ENCODE measurements at places on chromosomes 1 and 21.

GRCh38 chr1:36961062-36961615 is 73.2 kb downstream of the GRIK3 start:
- DNase-seq = no peak

GRCh38 chr1:108327534-108328466 is 83.9 kb upstream of the NBPF4 start:
- DNase-seq = no peak

DNA sequence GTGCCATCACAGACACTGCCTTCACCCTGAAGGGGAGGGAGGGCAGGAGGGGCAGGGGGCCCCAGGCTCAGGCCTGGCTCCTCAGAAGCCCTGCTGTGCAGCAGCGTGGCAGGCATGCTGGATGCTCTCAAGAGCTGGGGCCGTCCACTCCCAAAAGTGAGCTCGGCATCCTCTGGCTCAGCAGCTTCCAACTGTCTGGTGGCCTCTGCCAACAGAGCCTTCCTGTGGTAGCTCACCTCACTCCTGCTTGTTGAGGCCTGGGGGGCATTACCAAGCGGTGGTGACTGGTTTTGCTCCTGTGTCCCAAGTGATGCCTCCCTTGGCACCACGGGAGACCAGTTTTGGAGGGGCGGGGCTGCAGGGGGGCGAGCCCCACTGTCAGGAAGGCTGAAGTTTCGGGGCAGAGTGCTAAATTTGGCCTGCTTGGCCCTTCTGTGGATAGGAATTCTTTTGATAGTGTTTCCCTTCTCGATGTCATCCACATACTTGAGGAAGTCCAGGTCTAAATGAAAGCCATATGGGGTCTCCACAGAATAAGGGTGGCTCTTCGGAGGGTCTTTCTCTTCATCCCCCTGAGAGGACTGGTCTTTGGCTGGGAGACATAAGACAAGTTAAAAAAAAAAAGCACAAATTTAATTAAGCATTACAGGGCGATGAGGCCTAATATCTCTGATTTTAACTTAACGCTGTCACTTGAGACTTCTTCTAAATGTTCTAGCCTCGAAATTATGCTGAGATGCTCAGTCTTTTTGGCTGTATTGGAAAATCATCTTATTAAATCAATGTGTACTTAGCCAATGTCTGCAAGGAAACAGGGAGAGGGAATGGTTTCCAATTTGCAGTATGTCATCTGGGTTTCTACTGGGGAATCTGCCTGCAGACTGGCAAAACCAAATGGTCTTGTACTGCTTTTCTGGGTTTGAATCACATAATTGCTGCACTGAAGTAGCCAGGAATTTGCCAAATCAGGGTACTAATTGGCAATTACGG is 44.4 kb downstream of the KANK4 start:
- DNase-seq = no peak

DNA sequence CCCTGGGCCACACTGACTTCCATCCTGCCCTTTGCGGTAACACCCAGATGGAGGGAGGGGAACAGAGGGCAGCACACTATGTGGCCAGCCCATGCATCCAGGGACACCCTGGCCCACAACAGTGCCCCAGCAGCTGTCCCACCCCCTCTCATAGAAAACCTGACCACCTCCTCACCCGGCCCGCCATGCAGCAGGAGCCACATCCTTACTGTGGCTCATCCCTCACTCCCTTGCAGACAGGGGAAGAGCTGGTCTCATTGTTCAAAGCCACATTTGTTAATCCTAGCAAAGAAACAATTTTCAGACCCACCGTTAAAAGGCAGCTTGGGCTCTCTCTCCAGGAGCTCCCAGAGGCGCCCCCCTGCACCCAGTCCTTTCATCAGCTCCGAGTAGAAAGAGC is 23.2 kb upstream of the NUP133 start:
- DNase-seq = no peak

DNA sequence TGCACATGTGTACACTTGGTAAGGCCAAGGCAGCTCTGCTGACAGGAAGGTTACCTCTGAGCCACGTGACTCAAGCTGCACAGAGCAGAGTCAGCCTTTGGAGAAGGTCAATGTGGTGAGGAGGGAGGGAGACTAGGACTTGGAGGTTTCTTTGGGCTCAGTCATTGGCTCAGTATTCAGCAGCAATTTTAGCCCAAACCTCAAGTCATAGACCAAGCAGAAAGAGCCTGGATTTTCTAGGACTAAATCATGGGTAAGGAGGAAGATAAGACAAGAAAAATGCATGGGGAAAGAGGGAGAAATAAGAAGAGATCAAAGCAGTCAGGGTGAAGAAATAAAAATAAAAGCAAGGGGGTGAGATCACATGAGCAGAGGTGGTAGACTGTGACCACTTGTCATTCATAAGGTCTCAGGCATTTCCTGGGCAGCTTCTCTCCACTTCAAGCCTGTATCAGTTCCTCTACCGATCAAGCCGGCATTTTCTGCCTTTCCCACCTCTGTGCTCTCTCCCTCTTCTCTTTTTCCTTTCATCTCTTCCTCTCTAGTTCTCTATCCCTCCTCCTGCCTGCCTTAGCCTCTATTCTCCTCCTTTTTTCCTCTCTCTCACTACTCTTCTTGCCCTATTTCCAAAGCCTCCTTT is 51.7 kb upstream of the DUSP10 start:
- DNase-seq = no peak

- DNase-seq = no peak
These were observed 10.3 kb upstream of the LUZP1 start for GRCh38 chr1:23178950-23179349.

DNA sequence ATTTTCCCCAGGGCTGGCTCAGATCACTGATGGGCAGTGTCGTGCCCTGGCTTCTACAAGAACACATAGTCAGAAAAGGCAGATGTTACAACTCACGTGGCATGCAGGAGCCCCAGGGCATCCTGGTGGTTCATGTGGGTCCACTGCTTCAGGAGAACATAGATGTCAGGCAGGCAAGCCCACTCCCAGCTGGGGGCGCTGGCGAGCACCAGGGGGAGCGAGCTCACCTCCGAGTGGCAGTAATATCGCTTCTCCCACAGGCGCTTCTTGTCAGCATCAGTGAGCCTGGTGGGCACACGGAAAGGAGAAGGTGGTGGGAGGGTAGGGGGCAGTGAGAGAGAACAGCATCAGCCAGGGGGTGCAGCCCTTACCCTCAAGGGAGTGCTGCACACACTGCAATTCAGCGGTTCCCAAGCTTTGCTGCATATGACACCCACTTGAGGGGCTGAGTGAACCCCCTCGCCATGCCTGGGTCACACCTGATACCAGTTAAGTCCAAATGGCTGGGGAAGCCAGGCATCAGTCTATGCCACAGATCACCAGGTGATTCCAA is 34.3 kb upstream of the PPP1R15B start:
- DNase-seq = no peak

DNA sequence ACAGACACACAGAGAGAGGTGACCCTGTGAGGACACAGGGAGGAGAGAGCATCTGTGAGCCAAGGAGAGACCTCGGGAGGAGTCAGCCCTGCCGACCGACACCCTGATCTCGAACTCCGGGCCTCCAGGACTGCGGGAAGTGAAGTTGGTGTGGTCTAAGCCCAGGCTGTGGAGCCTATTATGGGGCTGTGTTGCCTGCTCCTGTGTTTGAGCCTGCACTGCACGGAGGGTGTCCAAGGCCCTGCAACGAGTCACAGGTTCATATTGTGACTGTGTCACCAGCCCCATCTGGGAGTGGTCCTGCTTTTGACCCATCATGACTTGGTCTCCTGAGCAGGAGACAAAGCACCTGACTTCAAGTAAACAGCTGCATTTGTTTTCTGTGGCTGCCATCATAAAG is 186.0 kb upstream of the AJAP1 start:
- DNase-seq = no peak

GRCh38 chr1:42736571-42737200 is 3.4 kb downstream of the CLDN19 start:
- no peak for DNase-seq

DNA sequence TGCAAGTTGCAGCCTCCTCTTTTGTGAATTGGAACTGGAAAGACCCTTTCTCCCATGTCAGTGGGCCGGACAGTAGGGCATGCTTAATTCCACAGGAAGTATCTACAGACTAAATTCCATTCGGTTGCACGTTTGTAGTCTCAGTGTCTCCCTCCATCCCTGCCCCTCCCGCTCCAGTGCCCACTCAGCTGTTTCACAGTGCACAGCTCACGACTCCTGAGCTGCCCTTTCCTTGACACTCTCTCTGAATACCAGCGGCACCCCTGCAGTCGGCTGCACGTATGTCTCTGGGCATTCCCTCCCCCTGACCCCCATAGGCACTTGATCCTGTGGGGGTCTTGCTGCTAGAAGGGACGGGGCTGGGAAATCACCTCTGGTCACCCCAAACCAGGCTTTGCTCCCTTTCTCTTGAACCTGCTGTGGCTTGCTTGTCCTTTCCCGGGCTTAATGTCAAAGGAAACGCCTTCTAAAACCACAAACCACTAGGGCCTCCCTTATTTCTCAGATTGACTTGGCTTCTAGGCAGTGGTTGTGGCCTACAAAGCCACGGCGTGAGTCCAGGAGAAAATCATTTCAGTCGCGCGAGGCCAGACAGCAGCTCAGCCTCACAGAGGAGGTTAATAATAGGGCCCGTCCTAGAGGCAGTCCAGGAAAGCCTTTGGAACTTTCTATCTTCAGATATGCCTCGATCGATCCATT is 365.3 kb upstream of the PROX1 start:
- DNase-seq = no peak

DNA sequence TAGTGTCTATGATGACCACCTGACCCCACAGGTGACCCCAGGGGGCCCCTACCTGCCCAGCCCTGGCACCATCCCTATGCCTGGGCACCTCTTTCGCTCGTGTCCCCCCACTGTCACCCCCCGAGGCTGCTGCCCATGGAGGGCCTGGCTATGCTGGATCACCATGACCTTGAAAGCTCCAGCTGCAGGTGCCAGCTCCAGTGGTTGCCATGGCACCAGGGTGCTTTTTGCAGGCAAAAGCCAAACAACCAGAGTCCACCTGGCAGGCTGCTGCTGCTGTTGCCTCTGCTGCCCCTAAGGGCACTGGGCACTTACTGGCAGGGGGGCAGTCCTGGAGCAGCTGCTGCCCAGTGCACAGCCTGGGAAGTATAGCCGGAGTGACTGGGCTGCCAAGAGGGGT is 21.7 kb downstream of the ETNK2 start:
- no peak for DNase-seq

GRCh38 chr1:45401524-45401923 is 61.3 kb upstream of the MUTYH start:
- no peak for DNase-seq

- no peak for DNase-seq
These were observed 28.9 kb upstream of the VAV3 start for GRCh38 chr1:107993920-107994319.

GRCh38 chr1:117231748-117232373 is 21.1 kb upstream of the VTCN1 start:
- DNase-seq = no peak

- no peak for DNase-seq
These were observed 9.9 kb upstream of the CD58 start for GRCh38 chr1:116580446-116581322.

DNA sequence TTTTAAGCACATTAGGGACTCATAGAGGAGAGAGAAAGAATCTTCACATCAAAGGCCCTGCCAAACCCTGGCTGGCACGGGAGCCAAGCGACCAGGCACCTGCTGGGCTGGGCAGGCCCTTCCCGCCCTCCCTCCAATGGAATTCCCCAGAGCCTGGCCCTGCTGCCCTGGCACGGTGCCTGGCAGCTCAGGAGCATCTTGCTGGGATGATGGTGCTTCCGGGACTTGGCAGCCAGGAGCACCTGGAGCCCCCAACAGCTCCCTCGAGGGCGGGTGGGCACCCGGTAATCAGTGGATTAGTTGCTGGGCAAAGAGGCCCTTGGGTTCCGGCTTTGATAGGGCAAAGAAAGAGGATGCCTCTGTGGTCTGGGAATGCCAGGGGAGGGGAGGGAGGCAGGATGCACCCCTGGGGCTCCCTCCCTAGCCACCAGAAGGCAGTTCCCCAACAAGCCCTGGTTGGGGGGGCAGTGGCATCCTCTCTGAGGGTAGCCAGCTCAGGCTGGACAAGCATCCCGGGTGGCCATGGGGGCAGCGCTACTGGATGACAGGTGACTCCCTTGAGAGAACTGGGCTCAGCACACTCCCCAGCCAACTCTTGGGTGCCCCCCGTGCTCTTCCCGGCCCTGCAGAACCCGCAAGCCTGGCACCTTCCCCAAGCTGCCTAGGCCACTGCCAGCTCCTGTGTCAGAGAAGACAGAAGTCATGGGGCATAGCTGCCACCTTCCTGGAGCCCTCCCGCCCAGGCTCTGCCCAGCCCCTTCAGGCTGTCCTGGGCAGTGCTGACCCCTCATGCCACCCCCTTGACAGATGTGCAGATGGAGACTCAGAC is 26.4 kb downstream of the KRTAP10-1 start:
- no peak for DNase-seq

DNA sequence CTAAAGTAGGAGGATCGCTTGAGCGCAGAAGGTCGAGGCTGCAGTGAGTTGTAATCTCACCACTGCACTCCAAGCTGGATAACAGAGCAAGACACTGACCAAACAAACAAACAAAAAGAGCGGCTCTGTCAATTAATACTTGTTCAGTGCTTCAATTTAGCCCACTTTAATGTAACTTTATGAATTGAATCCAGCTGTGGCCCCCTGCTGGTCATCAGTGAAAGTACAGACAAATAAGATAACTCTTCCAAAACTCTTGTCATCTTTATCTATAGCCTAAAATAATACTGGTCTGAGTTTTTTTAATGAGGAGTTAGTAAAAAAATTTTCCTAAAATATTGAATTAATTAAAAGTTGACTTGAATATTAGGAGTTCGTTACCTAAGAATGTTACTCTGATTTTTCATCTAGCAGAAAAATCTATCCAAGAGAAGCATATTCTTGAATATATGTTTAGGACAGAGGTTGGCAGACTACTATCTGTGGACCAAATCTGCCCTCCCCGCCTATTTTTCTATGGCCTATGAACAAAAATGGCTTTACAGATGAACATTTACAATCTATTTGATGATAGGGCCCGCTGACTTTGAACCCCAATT is 26.1 kb downstream of the ATP5PF start:
- DNase-seq = peak; percentile 40

DNA sequence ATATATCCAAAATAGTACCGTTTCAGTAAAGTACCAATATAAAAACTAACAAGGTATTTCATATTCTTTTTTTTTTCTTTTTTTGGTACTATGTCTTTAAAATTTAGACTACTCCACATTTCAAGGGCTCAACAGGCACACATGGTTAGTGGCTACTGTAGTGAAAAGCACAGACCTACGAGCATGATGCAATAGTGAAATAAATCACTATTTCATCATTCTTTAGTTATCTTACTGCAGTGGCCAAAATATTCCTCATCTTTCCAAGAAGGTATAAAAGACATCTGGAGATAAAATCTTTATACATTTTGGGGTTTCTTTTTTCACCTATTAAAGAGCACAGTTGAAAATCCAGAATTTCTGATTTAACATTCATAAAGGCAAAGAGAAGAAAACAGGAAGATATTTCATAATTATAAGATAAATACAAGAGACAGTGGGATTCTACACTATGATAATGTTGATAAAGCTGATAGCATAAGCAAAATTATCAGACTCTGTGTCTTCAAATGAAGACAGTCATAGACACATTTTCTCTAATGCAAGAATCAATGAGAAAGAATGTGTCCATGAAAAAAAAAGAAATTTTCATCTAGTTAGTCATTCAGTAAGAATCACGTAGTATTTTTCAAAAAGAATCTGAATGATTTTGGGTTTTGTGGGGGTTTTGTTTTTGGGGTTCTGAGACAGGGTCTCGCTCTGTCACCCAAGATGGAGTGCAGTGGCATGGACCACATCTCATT is 41.9 kb downstream of the CEP170 start:
- DNase-seq = no peak

- DNase-seq = no peak
These were observed 91.7 kb upstream of the PGBD5 start for GRCh38 chr1:230517786-230518185.

- DNase-seq = no peak
These were observed 7.0 kb downstream of the HSPG2 start for GRCh38 chr1:21930080-21930571.

All from SW 1271 (cell line).